ENCODE measurements at places on chromosomes 1 and 21. TPM values are rescaled to one million over a fixed set of nuclear protein-coding genes. Genes with fewer than 3 reads are reported as not detected.

Gene TMEM82
- not detected for total RNA-seq

Gene PIGV
- total RNA-seq, result 14.5 TPM

Gene GUCA2A
- not detected for total RNA-seq

Gene EPHA2
- total RNA-seq, result 14.2 TPM

Gene FCGR1A
- not detected for total RNA-seq

Gene SPATA45
- total RNA-seq, result 0.75 TPM

Gene PKP1
- total RNA-seq, result not detected

Gene RHEX
- total RNA-seq, result not detected

Gene FRRS1
- 18.6 TPM for total RNA-seq

Gene TRIM67
- not detected for total RNA-seq

Gene GJA8
- not detected for total RNA-seq

Gene KLHDC7A
- 0.14 TPM for total RNA-seq

Gene CATSPERE
- total RNA-seq, result not detected

Gene ZMYND12
- total RNA-seq, result not detected

Gene SELENBP1
- total RNA-seq, result 5.8 TPM

Gene UMODL1
- not detected for total RNA-seq

Gene SEMA6C
- 1.1 TPM for total RNA-seq

Gene SYDE2
- total RNA-seq, result 0.70 TPM

Gene OR10R2
- not detected for total RNA-seq

Gene KCND3
- total RNA-seq, result 0.08 TPM

Gene ETV3L
- not detected for total RNA-seq

Gene OR14A2
- not detected for total RNA-seq

Gene IGSF3
- 10.8 TPM for total RNA-seq

Gene LGALS8
- total RNA-seq, result 70.1 TPM

Gene SH3D21
- 0.06 TPM for total RNA-seq

Gene ZBTB8A
- 6.6 TPM for total RNA-seq

Gene PYHIN1
- total RNA-seq, result 0.33 TPM

Gene C1QB
- not detected for total RNA-seq

Gene SLAMF6
- total RNA-seq, result not detected

Gene FMOD
- 0.10 TPM for total RNA-seq

Gene C2CD4D
- not detected for total RNA-seq

Gene SPATA46
- total RNA-seq, result not detected

Gene KCNJ9
- total RNA-seq, result not detected

Gene GJB4
- total RNA-seq, result not detected

Gene IGSF9
- total RNA-seq, result 0.47 TPM

Gene CLCNKB
- not detected for total RNA-seq

Gene MYBPH
- total RNA-seq, result not detected

Gene HPDL
- total RNA-seq, result not detected

Gene PLPPR5
- total RNA-seq, result 0.04 TPM

Gene KCNH1
- 0.97 TPM for total RNA-seq

Gene S100A2
- total RNA-seq, result 17.8 TPM

Gene AGT
- 72.7 TPM for total RNA-seq

Measured in H4 (cell line).